Neural crest cell (in vitro differentiated cells): ENCODE measurements at places on chromosomes 1 and 21.
A peak's percentile ranks its signal among the peaks of the same experiment; 100 is the strongest.

- peaks cover 2% of the 10 kb centered on the region for H3K27me3 ChIP-seq
- H3K4me3 ChIP-seq, result no peak overlapping the region
Observed at GRCh38 chr1:222126052-222126451, 384.2 kb upstream of the DUSP10 start.

DNA sequence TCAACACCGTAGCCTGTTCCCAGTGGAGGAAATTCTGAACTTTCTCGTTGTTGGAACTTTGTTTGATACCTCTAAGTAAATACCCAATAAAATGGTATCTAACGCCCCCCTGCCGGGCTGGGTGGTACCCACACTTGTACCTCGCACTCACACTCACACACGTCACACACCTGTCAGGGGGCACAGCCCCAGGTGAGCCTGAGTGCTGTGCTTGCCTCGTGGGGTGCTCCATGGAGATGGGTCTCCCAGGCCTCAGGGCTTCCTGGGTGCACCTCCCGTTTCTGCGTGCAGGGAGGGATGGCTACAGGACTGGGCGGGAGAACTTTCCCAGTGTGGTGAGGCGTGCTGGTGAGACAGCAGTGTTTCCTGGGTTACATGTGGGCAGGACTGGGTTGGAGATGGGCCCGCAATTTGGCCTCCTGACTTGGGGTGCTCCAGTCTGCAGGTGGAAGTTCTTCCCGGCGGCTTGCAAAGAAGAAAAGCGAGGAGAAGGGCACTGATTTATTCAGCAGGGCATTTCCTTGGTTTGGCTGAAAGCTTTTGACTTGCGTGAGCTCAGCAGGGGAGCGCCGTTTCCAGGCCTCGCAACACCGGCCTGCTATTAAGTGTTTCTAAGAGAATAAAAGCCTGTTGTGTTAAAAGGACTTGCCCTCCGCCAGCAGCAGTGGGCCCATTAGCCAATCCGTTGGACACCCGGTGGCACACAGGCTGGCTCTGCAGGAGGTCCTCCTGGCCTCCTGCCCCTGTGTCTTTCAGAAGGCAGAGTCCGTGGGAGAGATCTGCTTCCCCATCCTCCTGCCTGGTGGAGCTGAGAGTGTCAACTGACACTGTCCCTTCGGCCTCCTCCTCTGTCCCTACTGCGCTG is 79.7 kb downstream of the KIF26B start:
- H3K36me3 ChIP-seq, result no peaks in the 10 kb centered on the region
- H3K27me3 ChIP-seq, result peaks cover 8% of the 10 kb centered on the region
- DNase-seq, result peak; percentile 44
- H3K4me3 ChIP-seq, result peak overlapping the region; percentile 58

DNA sequence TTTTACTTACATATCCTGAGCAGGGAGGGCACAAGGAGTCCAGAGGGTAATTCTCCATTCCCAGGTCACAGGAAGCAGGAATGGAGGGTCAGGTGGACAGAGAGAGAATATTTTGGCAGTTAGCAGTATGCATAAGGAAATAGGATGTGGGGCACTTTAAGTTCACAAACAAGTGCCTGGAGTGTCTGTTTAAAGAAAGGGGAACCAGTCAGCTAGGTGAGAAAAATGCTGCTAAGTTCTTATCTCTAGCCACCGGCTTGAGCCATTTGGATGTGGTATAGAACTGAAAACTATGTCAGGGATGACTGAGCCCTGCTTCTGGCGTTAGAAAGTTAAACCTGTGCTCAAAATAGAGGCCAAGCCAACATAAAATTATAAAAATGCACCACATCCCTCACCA is 739.7 kb upstream of the NCAM2 start:
- H3K27me3 ChIP-seq, result no peaks in the 10 kb centered on the region
- H3K4me1 ChIP-seq, result peaks cover 11% of the 10 kb centered on the region
- DNase-seq, result no peak
- no peaks in the 10 kb centered on the region for H3K36me3 ChIP-seq
- no peak overlapping the region for H3K27ac ChIP-seq

DNA sequence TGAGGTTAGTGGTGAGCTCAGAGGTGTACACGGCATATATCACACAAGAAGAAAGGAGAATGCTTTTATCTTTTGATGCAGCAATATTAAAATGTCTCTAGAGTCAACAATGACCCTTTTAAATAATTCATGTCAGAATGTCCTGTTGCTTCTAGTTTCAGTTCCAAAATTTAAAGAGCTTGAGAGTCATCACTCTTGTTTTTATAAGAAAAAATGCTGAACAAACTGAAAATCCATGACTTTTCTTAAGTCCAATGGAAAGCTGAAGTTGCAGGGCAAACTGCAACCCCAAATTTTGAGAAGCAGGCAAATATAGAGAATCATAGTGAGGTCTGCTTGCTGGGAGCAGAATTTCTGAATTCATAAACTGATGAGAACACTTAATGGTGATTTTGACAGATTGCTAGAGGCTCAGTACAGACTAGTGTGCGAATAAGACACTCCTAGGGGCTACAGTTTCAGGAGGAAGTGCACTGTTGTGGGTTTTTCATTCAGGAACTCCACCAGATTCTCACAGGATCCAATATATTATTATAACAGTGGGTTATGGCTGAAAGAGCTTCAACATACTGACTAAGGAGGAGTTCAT is 135.1 kb downstream of the CLIC6 start:
- H3K4me1 ChIP-seq, result no peaks in the 10 kb centered on the region
- no peaks in the 10 kb centered on the region for H3K27me3 ChIP-seq
- no peak overlapping the region for H3K27ac ChIP-seq
- H3K4me3 ChIP-seq, result no peak overlapping the region

DNA sequence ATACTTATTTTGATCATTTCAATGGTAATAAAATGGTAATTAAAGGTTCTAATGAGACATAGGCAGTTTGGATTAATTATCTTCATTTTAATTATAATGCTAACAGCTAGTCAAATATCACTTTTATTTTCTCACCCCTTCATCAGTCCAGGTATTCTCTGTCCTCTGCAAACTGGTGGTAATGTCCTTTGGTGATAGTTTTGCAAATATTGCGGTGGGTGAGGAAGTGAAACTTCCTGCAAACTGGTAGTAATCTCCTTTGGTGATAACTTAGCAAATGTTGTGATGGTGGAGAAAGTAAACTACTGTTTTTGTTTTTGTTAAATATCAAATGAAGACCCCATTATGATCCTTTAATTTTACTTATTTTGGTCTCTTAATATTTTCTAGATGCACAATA is 209.0 kb downstream of the AMY1C start:
- H3K27me3 ChIP-seq, result peaks cover 12% of the 10 kb centered on the region
- H3K4me3 ChIP-seq, result no peak overlapping the region
- H3K27ac ChIP-seq, result no peak overlapping the region
- no peaks in the 10 kb centered on the region for H3K4me1 ChIP-seq

- H3K4me1 ChIP-seq, result no peaks in the 10 kb centered on the region
- H3K27me3 ChIP-seq, result no peaks in the 10 kb centered on the region
- H3K27ac ChIP-seq, result peak overlapping the region; percentile 78
- no peak overlapping the region for H3K4me3 ChIP-seq
Observed at GRCh38 chr1:91650764-91651163, 150.1 kb downstream of the CDC7 start.

- DNase-seq, result no peak
- H3K27ac ChIP-seq, result no peak overlapping the region
- no peaks in the 10 kb centered on the region for H3K36me3 ChIP-seq
- H3K4me1 ChIP-seq, result peaks cover 7% of the 10 kb centered on the region
Observed at GRCh38 chr1:173893611-173894010, 23.5 kb downstream of the SERPINC1 start.

GRCh38 chr1:225494789-225495359 is 67.0 kb upstream of the LBR start:
- no peak overlapping the region for H3K27ac ChIP-seq
- H3K36me3 ChIP-seq, result peaks cover 12% of the 10 kb centered on the region
- no peak overlapping the region for H3K4me3 ChIP-seq
- H3K4me1 ChIP-seq, result no peaks in the 10 kb centered on the region
- no peaks in the 10 kb centered on the region for H3K27me3 ChIP-seq

- H3K36me3 ChIP-seq, result no peaks in the 10 kb centered on the region
- peaks cover 7% of the 10 kb centered on the region for H3K4me1 ChIP-seq
Observed at GRCh38 chr1:25096307-25097150, 135.8 kb downstream of the SYF2 start.

DNA sequence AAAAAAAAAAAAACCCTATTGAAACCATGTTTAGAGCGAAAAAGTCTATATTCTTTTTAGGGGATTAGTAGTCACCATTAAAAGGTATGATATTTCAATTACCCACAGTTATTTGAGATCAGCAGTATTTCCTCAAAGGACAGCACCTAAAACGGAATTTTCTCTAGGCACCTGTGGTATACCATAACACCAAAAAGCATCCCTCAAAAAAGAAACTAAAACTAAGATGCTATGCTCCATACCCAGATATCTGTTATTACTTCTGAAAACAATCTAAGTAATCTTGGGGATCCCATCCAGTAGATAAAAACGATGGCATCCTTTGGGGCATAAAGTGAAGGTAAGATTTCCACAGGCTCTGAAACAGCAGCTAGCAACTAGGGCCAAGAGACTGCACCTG is 89.0 kb downstream of the RERE start:
- H3K27ac ChIP-seq, result no peak overlapping the region
- DNase-seq, result no peak
- peaks cover 17% of the 10 kb centered on the region for H3K4me1 ChIP-seq
- no peak overlapping the region for H3K4me3 ChIP-seq

- H3K4me3 ChIP-seq, result no peak overlapping the region
- no peaks in the 10 kb centered on the region for H3K4me1 ChIP-seq
- no peak overlapping the region for H3K27ac ChIP-seq
- no peaks in the 10 kb centered on the region for H3K36me3 ChIP-seq
Observed at GRCh38 chr21:29640080-29640508, 299.7 kb downstream of the GRIK1 start.

GRCh38 chr1:17007121-17007520 is 4.6 kb downstream of the ATP13A2 start:
- no peak overlapping the region for H3K27ac ChIP-seq
- no peaks in the 10 kb centered on the region for H3K36me3 ChIP-seq
- H3K4me1 ChIP-seq, result peaks cover 15% of the 10 kb centered on the region
- DNase-seq, result no peak

GRCh38 chr1:50553921-50554320 is 130.7 kb upstream of the DMRTA2 start:
- H3K4me3 ChIP-seq, result no peak overlapping the region
- no peak overlapping the region for H3K27ac ChIP-seq
- H3K4me1 ChIP-seq, result no peaks in the 10 kb centered on the region
- no peak for DNase-seq

DNA sequence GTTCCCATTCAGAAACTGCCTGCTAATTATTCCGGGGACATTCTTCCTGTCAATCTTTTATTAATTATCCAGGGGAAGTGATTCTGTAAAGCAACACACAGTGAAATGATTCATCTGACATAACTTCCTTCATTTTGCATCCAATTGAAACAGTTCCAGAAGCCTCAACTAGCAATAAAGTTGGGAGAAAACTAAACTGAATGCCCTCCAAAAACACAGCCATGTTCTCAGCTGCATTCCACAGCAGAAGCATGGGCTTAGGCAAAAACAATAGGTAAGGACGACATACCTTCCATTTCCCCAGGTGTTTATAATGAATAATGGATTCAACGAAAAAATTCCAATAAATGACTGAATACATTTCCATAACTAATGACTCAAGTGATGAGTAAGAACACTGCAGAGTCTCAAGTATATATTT is 36.9 kb upstream of the TARBP1 start:
- no peak overlapping the region for H3K27ac ChIP-seq
- no peak for DNase-seq
- no peak overlapping the region for H3K4me3 ChIP-seq
- H3K36me3 ChIP-seq, result no peaks in the 10 kb centered on the region
- peaks cover 40% of the 10 kb centered on the region for H3K4me1 ChIP-seq

- H3K4me1 ChIP-seq, result peaks cover 11% of the 10 kb centered on the region
- no peaks in the 10 kb centered on the region for H3K27me3 ChIP-seq
- H3K4me3 ChIP-seq, result no peak overlapping the region
- DNase-seq, result no peak
- no peaks in the 10 kb centered on the region for H3K36me3 ChIP-seq
Observed at GRCh38 chr1:101144671-101145448, 92.0 kb upstream of the S1PR1 start.

DNA sequence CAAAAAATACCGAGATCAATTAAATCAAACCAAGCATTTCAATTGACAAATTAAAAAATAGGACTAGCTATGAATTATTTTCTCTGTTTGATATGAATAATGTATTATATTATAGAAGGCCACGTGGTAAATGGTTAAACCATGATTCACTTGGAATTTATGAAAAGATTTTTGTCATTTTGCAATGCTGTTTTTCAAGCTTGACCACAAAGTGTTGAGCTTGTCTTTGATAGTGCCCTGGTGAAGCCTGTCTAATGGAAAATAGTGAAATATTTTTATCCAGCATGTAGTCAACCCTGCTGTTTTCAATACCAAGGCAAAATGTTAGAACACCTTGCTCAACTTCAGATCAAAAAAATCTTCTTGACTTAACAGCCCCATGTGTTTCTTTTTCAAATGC is 288.0 kb upstream of the PRMT6 start:
- H3K27ac ChIP-seq, result no peak overlapping the region
- no peak overlapping the region for H3K4me3 ChIP-seq
- H3K36me3 ChIP-seq, result no peaks in the 10 kb centered on the region
- no peak for DNase-seq
- no peaks in the 10 kb centered on the region for H3K27me3 ChIP-seq

- no peak overlapping the region for H3K4me3 ChIP-seq
- H3K27me3 ChIP-seq, result no peaks in the 10 kb centered on the region
- H3K27ac ChIP-seq, result no peak overlapping the region
- H3K4me1 ChIP-seq, result peaks cover 8% of the 10 kb centered on the region
- peaks cover 15% of the 10 kb centered on the region for H3K36me3 ChIP-seq
- no peak for DNase-seq
Observed at GRCh38 chr1:108636876-108637275, 24.0 kb downstream of the HENMT1 start.

DNA sequence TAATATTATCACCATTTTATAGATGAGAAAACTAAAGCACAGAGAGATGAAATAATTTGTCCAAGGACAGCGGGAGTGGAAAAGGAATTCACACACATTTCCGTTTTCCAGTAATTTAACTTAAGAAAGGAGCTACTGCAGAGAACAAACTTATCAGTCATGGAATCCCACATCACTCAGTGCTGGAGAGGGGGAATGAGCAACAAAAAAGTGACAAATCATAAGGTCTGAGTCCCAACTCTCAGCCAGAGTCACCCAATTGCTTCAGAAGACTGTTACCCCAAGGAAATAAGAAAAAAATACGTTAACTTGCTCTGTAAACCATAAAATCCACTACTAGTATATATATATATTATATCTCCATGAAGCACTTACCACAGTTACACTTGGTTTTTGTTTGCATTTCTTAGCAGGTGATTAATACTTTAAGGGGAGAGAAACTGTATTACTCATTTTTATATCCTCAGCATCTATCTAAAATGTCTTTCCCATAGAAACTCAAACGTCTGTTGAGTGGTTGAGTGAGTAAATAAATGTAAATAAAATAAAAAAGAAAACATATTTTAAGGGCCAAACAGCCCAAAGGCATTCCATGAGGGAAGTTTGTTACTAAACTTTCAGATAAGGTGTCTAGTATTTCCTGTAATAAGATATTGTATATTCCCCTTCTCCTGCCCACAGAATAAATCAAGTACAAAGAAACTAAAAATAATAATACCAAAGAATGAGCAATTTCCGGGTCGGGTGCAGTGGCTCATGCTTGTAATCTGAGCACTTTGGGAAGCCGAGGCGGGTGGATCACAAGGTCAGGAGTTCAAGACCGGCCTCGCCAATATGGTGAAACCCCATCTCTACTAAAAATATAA is 76.8 kb downstream of the SLC45A1 start:
- H3K36me3 ChIP-seq, result peaks cover 12% of the 10 kb centered on the region
- H3K27ac ChIP-seq, result no peak overlapping the region
- peaks cover 50% of the 10 kb centered on the region for H3K4me1 ChIP-seq
- no peak overlapping the region for H3K4me3 ChIP-seq
